Gastroesophageal sphincter (tissue), 4 donors: ENCODE measurements at places on chromosomes 11 and 22.

GRCh38 chr11:2673250-2673610 is 26.6 kb downstream of the KCNQ1OT1 start:
- H3K4me3 ChIP-seq, result no peak overlapping the region
- no peak for ATAC-seq
- no peak overlapping the region for H3K27ac ChIP-seq
- H3K36me3 ChIP-seq, result peaks cover 5% of the 10 kb centered on the region
- H3K4me1 ChIP-seq, result peaks cover 9% of the 10 kb centered on the region

DNA sequence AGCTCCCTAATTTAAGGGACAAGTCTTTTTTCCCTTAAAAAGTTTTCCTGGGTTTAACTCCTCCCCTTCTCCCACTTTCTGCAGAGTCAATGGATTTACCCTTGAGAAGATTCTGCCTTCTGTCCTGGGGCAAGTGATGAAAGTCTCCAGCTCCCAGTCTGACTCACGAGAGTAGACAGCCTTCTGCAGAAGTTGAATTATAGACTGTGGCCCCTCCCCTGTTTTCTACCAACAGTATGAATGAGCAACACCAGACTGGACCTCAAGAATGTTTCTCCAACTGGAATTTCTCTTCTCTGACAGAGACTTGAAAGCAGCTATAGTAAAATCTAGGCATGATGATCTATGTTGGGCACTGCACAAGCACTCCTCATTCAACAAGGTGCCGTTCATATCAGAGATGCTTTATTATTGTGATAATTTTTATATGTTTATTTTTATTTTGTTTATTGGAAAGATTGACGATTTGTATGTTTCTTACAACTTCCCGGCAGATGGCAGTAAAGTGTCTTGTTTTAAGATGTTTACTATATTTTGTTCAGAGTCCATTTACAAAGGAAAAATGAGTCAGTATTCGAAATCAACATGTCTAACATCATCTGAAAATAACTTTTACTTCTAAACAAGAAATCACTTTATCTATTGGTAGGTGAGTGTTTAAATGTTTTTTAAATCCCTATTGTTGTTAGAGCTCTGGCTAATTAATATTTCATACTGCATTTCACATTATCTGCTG is 56.6 kb downstream of the LMO2 start:
- H3K27ac ChIP-seq, result no peak overlapping the region
- H3K36me3 ChIP-seq, result no peaks in the 10 kb centered on the region

DNA sequence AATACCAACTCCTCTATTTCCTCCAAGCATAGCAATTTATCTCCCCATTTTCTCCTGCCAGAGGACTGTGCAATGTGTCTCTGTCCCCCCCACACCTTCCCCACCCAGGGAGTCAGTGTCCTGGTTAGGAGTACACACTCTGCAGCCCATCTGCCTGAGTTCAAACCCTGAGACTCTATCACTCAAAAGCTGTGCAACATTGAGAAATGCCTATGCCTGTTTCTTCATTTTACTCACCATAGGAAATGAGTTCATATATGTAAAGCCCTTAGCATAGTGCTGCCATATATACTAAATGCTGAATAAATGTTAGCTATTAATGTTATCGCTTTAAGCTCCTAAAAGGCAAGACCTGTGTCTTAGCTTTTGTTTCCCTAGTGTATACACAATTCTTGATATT is 64.0 kb downstream of the TMPRSS5 start:
- H3K36me3 ChIP-seq, result no peaks in the 10 kb centered on the region
- ATAC-seq, result no peak
- no peaks in the 10 kb centered on the region for H3K27me3 ChIP-seq
- no peaks in the 10 kb centered on the region for H3K4me1 ChIP-seq
- H3K27ac ChIP-seq, result no peak overlapping the region

GRCh38 chr11:110519796-110520195 is 90.0 kb downstream of the FDX1 start:
- H3K4me1 ChIP-seq, result no peaks in the 10 kb centered on the region
- no peaks in the 10 kb centered on the region for H3K27me3 ChIP-seq
- H3K36me3 ChIP-seq, result no peaks in the 10 kb centered on the region
- ATAC-seq, result no peak

GRCh38 chr22:45230026-45230721 is 10.5 kb downstream of the KIAA0930 start:
- H3K36me3 ChIP-seq, result no peaks in the 10 kb centered on the region
- H3K27ac ChIP-seq, result no peak overlapping the region
- no peaks in the 10 kb centered on the region for H3K27me3 ChIP-seq
- H3K4me3 ChIP-seq, result no peak overlapping the region

- ATAC-seq, result peak; percentile 60
- peaks cover 9% of the 10 kb centered on the region for H3K4me1 ChIP-seq
- no peaks in the 10 kb centered on the region for H3K36me3 ChIP-seq
- H3K27ac ChIP-seq, result no peak overlapping the region
- no peak overlapping the region for H3K4me3 ChIP-seq
Observed at GRCh38 chr22:41976070-41976901, 7.0 kb downstream of the SEPTIN3 start.

DNA sequence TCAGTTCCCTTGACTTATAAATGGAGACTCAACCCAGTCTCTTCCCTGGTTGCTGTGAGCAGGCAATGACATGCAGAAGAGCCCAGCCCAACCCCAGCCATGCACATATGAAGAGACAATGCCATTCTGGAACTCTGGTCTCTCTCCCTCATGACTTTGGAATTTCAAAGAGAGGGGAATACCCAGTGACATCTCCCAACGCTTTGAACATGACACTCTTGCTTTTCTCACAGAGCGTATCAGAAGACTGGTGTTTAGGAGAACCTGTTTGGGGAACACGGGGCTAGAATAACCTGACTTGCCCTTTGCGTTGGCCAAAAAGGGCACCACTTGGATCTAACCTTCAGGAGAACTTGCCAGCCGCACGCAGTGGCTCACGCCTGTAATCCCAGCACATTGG is 12.9 kb downstream of the RANGAP1 start:
- H3K27me3 ChIP-seq, result no peaks in the 10 kb centered on the region
- H3K36me3 ChIP-seq, result peaks cover 98% of the 10 kb centered on the region
- no peak overlapping the region for H3K4me3 ChIP-seq
- no peak overlapping the region for H3K27ac ChIP-seq

DNA sequence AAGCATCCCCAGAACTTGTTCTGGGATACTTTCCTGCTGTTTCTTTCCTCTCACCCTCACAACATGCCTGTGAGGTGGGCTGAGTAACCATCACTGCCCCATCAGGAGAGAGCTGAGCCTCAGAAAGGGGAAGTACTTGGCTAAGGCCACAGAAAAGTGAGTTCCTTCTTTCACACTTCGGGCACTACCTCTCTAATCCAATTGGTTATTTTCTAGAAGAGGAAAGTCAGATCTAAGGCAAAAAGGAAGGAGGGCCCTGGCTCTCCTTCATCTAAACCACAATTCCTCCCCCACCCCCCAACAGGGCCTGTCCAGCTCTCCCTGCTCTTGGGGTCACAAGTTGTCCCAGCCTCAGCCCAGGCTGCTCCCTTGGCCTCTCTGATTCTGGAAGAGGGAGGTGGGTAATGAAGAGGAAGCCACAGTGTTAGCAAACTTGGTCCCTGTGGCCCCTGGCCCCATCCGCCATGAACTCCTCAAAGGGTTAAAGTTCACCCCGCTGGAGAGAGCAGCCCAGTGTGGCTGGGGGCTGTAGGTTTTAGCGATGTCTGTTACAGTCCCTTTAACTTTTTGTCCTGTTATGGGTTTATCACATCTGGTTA is 34.0 kb downstream of the SLC22A12 start:
- no peak for ATAC-seq
- no peaks in the 10 kb centered on the region for H3K4me1 ChIP-seq
- no peaks in the 10 kb centered on the region for H3K36me3 ChIP-seq

DNA sequence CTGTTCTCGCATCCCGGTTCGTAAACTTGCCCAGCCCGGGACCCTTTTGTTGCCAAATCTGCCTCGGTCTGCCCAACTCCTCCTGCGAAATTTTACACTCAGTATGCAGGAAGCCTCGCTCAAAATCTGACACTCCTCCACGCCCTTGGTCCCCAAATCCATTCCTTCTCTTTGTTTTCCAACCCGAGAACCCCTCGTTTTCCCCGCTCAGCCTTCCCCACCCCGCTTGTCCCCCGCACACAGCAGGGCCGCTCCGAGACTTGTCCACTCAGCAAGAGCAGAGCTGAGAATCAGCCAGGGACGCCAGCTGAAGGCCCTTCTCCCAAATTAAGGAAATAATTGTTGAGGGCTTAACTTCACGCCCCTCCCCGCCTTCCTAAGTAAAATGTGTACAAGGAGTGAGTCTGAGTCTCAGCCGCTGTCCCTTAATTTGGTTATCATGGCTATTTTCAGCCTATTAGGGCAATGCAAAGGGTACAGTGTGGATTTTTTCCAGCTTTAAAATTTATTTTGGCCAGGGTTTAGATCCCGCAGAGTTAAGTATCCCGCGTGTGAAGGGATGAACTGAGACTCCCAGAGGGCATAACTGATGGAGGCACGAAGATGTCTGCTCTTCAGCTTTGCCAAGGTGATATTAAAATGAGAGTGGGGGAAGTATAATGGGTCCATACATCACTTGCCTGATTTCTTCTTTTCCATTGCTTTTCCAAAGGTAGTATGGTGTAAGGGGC is 581 bp upstream of the FBXO3 start:
- ATAC-seq, result peak; percentile 43
- peaks cover 7% of the 10 kb centered on the region for H3K36me3 ChIP-seq
- H3K27me3 ChIP-seq, result no peaks in the 10 kb centered on the region
- peaks cover 75% of the 10 kb centered on the region for H3K4me1 ChIP-seq
- H3K4me3 ChIP-seq, result peak overlapping the region; percentile 49
- peak overlapping the region; percentile 91 for H3K27ac ChIP-seq

DNA sequence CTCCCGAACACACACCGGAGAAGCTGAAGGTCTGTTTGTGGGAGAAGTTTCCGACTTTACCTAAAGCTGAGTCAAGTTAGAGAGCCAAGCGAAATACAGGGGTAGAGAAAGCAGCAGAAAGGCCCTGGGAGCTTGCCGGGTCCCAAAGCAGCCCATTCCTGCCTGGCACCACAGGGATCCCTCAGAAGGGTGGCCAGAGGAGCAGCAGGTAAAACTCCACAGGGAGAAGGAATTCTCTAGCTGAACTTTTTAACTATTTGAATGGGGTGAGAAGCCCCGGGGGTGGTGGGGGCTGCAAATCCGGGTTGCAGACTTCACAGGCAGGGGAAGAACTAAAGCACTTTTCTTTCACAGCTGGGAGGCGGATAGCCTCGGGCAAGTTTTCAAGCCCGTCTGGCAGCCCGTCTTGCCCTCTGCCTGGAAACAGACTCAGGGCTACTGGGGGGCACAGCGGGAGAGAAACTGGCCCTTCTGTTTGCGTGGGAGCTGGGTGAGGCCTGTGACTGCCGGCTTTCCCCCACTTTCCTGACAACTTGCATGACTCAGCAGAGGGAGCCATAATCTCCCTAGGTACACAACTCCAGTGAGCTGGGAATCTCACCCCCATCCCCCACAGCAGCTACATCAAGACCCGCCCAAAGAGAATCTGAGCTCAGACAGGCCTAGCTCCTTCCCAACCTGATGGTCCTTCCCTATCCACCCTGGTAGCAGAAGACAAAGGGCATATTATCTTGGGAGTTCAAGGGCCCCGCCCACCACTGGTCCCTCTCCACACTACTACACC is 311.0 kb downstream of the SBF2 start:
- H3K27ac ChIP-seq, result no peak overlapping the region
- peaks cover 15% of the 10 kb centered on the region for H3K36me3 ChIP-seq
- no peak for ATAC-seq
- no peak overlapping the region for H3K4me3 ChIP-seq
- no peaks in the 10 kb centered on the region for H3K27me3 ChIP-seq

DNA sequence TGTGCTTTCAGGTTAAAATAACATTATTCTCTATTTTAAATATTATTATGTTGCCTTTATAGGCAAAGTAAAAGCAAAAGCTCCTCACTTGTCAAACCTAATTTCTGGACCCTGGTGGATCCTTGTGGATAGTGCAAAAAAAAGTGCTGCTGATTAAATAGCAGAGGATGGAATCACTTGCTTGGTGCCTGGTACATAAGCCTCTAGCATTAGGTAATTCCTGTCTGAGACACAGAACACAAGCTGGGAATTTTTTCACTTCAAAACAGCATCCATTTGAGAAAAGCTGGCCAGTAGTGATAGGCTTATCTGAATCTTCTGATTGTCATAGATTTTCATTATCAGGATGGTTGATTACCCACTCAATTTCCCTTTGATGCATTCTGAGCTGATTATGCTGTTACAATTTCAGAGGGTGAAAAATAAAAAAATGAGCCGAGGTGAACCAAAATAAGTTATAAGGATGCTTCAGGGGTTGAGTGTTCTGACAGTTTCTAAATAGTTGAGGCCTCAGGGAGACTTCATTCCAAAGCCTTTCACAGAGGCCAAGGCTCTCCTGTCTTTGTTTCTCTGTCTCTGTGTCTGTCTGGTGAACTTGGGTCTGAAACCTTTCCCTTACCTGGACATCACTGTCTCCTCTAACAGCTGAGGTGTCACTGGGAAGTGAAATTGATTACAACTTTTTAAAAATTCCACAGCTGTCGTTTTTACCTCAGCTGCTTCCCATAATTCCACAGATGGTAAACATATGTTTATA is 242.9 kb downstream of the NELL1 start:
- H3K27me3 ChIP-seq, result no peaks in the 10 kb centered on the region
- ATAC-seq, result no peak
- no peaks in the 10 kb centered on the region for H3K36me3 ChIP-seq
- no peaks in the 10 kb centered on the region for H3K4me1 ChIP-seq

DNA sequence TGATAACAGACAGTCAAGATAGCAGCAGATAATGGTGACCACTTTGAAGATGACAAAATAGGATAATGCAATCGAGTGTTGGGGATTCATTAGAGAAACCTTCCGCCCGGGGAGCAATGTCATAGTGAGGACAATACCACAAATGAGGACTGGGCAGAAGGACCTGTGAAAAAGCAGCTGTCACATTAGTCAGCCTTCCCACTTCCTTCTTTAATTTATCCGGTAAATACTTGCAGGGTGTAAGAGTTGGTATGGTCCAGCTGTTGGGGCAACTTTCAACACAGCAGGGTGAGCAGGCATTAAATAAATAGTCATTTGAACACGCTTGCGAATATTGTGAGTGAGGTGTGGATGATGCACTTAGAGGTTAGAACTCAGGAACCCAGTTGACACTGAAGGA is 132.5 kb upstream of the KIRREL3 start:
- no peaks in the 10 kb centered on the region for H3K27me3 ChIP-seq
- H3K4me1 ChIP-seq, result no peaks in the 10 kb centered on the region
- no peak for ATAC-seq
- no peak overlapping the region for H3K27ac ChIP-seq
- no peaks in the 10 kb centered on the region for H3K36me3 ChIP-seq
- H3K4me3 ChIP-seq, result no peak overlapping the region

- H3K27ac ChIP-seq, result peak overlapping the region; percentile 92
- peaks cover 68% of the 10 kb centered on the region for H3K4me1 ChIP-seq
- H3K27me3 ChIP-seq, result no peaks in the 10 kb centered on the region
- no peak overlapping the region for H3K4me3 ChIP-seq
- H3K36me3 ChIP-seq, result no peaks in the 10 kb centered on the region
Observed at GRCh38 chr11:2306877-2307500, 5.2 kb downstream of the TSPAN32 start.

DNA sequence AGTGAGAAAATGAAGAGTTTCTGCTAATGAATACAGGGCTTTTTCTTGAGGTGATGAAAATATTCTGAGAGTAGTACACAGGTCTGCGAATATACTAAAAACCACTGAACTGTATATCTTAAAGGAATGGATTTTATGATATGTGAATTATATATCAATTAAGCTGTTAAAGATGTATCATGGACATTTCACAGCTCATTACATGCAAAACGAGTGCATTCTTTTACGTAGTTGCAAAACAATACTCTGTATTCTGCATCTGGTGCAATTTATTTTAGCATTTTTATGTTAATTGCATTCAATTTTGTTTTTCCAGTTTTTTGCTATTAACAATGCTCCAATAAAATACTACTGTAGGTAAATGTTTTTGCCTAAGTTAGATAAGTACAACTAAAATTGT is 411.6 kb downstream of the DYNC2H1 start:
- H3K4me3 ChIP-seq, result no peak overlapping the region
- ATAC-seq, result no peak
- H3K36me3 ChIP-seq, result no peaks in the 10 kb centered on the region
- H3K27me3 ChIP-seq, result no peaks in the 10 kb centered on the region
